ENCODE measurements at places on chromosomes 16 and 17.
A peak's percentile ranks its signal among the peaks of the same experiment; 100 is the strongest.

- no peak for DNase-seq
Measured at GRCh38 chr17:35752945-35753764, at the start of gene GAS2L2. Gene GAS2L2 (minus strand): TSS chr17:35753239. CDS start chr17:35752850, 389 bp downstream.

DNA sequence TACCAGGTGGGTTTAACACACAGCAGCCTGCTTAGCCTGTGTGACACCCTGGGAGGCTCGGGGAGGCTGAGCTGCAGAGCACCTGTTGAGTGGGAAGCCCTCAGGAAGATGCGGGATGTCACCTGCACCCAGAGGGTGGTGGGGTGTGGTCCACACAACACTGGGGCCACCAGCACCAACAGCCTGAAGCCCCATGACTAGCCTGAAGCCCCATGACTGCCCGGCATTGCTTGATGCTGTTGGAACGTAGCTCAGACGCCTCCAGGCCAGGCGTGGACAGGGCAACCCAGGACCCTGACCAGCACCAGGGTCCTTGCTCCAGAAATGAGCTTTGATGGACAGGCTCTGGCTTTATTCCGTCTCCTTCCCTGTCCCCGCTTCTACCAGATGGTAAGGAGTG, 76.3 kb upstream of the ZNF469 start:
- no peak for DNase-seq

- no peak for DNase-seq
Measured at GRCh38 chr17:19796457-19796856, 48.4 kb upstream of the ALDH3A1 start.

DNA sequence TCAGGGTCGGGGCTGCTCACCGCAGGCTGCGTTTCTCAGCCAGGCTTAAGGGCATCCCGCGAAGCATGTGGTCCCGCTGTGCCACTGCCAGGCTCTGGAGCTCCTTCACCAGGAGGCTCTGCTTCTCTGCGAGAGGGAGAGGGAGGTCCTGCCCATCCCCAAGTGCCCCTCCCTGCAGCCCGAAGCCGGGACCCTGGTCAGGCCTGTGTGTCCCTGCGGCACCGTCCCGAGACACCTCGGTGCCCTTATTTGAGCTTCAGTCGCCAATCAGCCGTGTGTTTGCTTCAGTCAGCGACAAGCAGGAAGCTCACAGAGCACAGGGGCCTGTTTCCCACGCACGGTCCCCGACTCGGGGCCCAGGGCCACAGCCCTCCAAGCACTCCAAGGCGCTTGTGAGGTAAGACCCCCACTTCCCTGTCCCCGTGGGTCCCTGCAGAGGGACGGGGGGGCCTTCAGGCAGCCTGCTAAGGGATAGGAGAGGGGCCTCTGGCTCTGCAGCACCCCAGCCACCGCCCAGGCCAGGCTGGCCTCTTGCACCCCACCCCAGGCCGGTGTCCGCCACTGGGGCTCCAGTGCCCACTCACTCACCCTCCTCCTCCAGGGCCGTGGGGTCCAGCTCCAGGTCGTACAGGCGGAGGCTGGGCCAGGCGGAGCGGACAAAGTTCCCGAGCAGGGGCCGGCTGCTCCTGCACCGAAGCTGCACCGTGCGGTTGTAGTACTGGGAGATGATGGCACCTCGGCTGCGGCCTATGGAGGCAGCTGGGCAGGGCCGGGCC, 3.2 kb downstream of the TMC6 start:
- no peak for DNase-seq

GRCh38 chr17:9676084-9676483, 30.8 kb downstream of the USP43 start:
- DNase-seq, result peak; percentile 16

- no peak for DNase-seq
Measured at GRCh38 chr17:80998118-80998747, 6.6 kb downstream of the CHMP6 start.

DNA sequence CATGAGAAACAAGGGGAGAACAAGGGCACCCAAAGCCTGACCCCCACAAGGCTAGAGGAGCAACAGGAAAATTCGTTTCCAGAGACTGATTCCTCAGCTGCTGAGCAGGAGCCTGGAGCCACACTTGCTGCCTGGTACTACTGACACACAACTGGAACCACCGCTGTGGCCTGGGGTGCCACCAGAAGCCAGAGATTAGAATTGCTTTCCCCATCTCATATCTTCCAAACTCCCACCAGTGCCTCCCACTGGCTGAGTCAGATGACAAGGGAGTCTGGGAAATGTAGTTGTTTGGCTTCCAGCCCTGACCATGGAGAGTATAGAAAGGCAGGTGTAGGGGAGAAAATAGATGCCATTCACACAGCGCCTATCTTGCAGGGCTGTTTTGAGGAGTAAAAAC, 4.1 kb upstream of the TMEM11 start:
- no peak for DNase-seq

GRCh38 chr16:56869513-56870275, 4.7 kb downstream of the SLC12A3 start:
- peak; percentile 51 for DNase-seq

DNA sequence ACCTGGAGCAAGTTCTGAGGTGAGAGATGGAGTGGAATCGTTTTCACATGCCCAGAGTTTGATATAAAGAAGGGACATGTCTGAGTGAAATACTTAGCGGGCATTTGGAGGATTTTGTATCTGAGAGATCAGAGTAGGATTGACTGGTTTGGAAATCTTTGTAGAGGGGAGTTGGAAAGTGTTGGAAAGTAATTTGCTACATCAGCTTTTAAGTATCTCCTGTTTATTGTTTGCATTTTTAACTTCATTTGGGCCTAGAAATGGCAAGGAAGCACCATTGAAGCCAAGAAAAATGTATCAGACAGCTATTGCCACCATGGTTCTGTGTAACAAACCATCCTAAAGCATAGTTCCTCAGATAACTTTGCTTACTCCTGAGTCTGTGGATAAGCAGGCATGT, 1015.1 kb upstream of the EEF2KMT start:
- DNase-seq, result no peak

DNA sequence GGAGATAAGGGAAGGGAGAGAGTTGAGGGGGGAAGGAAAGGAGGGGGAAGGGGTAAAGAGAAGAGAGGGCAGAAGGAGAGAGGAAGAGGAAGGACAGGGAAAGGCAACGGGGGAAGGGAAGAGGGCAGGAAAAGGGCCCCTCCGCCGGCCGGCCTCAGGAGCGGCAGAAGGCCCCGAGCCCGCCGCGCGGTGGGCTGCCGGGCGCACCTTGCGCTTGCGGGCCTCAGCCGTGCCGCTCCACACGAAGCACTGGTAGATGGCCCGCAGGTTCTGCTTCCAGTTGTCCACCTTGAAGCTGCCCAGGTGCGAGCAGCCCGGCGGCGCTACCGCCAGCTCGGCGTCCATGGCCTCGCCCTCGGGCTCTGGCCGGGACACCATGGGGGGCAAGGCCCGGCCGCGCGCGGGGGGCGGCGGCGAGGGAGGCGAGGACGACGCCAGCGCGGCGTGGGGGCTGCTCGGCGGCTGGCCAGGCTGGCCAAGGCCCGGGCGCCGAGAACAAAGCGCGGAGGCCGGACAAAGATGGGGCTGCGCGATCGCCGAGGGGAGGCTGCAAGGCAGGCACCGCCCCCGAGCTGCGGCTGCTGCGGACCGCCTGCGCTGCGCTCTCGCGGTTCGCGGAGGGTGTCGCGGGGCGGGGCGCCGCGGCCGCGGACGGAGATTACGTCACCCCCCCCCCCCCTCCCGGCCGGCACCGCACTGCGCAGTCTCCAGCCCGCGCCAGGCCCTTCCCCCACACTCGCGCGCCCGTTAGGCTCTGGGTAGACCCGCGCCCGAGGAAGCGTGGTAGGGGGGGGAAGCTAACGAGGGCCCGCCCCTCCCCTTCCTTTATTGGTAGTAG, at the start of gene USP22:
Gene USP22, minus strand, starts transcription at position 554 of the 838 bp plus-strand sequence. Its CDS starts 176 bp downstream, at position 378.
- DNase-seq, result peak; percentile 42

- no peak for DNase-seq
Measured at GRCh38 chr17:72069586-72070202, 51.1 kb upstream of the SOX9 start.

- DNase-seq, result peak; percentile 85
Measured at GRCh38 chr17:45307290-45308015, 9.4 kb downstream of the MAP3K14 start.

DNA sequence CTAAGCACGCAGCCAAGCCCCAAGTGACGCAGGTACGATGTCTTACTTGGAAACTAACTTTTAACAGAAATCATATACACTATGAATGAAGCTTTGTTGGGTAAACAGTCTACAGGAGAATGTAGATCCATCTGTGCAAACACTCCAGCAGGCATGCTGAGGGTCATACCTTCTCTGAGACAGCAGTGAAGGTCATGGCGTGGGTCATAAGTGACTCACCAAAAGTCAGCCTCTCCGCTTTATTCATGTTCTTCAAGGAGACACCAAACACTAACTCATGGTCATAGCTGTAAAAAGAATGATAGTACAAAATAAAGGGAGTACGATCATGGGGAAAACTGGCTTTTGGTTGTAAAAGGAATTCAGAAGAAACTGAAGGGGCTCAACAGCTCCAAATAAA, 20.6 kb downstream of the BLMH start:
- no peak for DNase-seq

DNA sequence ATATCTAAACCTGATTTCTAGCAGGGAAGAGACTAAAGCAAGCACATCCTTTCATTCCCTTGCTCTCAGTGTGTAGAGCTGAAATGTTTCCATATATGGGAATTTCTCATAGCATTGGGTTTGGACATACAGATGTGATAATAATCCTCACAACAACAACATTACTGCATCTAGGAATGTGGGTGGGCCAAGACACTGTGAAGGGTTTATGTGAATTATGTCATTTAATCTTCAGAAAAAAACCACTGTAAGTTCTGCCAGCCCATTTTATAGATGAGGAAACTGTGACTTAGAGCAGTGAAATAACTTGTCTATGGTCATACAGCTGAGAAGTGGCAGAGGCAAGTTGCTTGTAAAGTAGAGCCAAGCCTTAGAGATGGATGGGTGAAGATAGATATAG, 5.2 kb downstream of the OMG start:
- DNase-seq, result no peak

GRCh38 chr17:67737145-67737544, 19.4 kb downstream of the NOL11 start:
- no peak for DNase-seq

DNA sequence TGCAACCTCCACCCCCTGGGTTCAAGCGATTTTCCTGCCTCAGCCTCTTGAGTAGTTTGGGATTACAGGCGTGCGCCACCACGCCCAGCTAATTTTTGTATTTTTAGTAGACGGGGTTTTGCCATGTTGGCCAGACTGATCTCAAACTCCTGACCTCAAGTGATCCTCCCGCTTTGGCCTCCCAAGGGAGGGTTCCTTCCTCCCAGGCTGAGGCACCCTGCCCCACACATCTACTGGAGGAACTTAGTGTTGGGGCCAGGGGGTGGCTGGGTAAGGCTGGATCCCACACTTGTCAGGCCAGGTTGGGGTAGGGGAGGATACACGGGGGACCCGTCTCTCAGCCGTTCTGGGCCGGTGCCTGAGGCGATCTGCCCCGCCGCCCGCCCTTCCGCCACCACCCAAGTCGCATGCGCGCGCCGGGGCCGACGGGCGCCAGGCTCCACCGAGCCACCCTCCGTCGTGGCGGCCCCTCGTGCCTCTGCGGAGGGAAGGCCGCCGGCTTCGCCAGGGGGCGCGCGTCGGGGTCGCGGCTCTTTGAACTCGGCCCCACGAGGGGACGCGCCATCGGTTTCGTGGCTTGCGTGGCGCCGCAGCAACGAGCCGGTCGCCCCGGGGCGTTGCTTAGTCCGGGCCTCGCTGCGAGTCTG, 15.9 kb downstream of the GRB7 start:
- DNase-seq, result no peak

DNA sequence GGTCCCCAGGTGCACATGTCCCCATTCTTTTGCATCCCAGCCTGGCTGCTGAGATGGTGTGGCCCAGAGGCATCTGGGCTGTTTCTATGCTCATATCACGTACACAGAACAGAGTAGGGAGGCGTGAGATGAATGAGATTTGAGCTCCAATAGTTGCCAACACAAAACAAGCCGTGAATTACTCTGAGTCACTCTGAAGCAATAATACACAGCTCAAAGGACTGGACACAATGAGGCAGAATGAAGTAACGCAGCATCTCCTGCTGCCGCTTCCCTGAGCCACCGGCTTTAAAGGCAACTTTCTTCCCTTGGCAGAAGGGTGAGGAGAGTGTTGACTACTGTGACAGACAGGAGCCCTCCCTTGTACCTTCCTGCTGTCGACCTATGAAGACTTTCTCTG, 33.9 kb upstream of the CLEC18B start:
- peak; percentile 5 for DNase-seq

GRCh38 chr17:5355421-5356129, 63.9 kb downstream of the NUP88 start:
- no peak for DNase-seq

DNA sequence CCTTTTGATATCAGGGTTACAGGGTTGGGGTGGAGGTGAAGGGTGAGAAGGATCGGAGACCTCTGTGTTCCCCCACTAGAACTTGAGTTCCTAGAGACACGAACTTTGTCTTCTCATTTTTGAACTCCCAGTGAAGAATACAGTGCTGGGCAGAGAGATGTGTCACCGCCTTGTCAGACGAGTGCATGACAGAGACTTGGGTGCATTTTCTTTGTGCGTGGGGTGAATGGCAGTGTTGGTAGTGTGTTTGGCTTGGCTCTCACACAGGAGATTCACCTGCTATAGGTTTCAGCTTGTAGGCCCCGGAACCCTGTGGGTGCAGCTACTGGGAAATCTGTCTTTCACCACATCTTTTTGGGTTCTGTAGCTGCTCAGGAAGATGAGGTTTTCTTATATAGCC, 40.0 kb upstream of the CCR7 start:
- DNase-seq, result no peak

DNA sequence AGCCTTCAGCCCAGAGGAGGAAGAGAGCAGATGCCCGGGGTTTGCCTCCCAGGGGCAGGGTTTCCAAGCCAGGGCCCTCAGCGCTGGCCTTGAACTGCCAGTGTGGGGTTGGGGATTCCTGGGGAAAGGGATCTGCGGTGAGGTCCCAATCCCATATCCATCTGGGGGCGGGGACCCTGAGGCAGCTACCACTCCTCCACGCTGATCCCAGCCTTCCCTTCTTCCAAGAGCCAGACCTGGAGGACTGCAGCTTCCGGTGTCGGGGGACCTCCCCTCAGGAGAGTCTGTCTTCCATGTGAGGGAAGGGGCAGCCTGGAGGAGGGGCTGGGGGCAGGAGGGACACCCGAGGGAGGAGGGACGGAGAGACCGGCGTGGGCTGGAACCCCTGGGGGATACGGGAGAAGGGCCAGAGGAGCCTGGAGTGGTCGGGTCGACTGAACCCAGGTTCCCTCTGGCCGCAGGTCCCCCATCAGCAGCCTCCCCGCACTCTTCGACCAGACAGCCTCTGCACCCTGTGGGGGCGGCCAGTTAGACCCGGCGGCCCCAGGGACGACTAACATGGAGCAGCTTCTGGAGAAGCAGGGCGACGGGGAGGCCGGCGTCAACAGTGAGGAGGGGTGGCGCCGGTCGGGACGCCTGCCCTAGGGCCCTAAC, 10.7 kb upstream of the CISD3 start:
- no peak for DNase-seq

GRCh38 chr16:89352091-89352681, 134.7 kb downstream of the ZNF778 start:
- DNase-seq, result no peak

DNA sequence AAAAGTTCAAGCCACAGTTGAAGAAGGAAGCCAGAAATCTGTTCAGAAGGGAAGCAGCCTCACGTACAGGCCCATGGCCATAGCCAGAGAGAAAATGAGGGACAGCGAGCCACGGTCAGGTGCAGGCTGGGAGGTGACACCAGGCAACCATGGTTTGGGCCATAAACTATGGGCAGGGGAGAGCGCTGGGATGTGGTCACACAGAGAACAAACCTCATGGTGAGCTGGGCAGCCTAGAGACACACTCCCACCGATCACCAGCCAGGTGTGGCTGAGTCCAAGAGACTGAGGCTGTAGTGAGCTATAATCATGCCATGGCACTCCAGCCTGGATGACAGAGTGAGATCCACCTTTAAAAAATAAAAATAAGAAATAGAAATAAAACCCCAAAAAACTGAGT, 76.5 kb downstream of the NETO2 start:
- no peak for DNase-seq

GRCh38 chr16:86757704-86758040, 179.3 kb downstream of the FOXL1 start:
- no peak for DNase-seq

All from A172 (cell line).